CMK (cell line): ENCODE measurements at places on chromosomes 2 and 18.

GRCh38 chr2:29033172-29033571 lies 41.2 kb downstream of the PCARE start:
- no peak for DNase-seq

GRCh38 chr18:49321271-49321670 lies 139.2 kb downstream of the DYM start:
- no peak for DNase-seq

GRCh38 chr2:172342078-172342477 lies 85.3 kb upstream of the ITGA6 start:
- DNase-seq: no peak

- DNase-seq: no peak
Measured at GRCh38 chr2:214379227-214379626, 31.6 kb upstream of the VWC2L start.

- no peak for DNase-seq
Measured at GRCh38 chr2:180705551-180705950, 274.9 kb upstream of the UBE2E3 start.

GRCh38 chr2:241188361-241189092 lies at the start of gene ANO7:
Gene ANO7 (plus strand): TSS chr2:241188677. CDS start chr2:241190064, 1,387 bp downstream.
- no peak for DNase-seq

GRCh38 chr2:156019341-156019740 lies 313.2 kb downstream of the NR4A2 start:
- DNase-seq: no peak

- no peak for DNase-seq
Measured at GRCh38 chr2:14654835-14655282, 22.3 kb downstream of the LRATD1 start.

- no peak for DNase-seq
Measured at GRCh38 chr2:203656522-203657287, 49.7 kb upstream of the CD28 start.

- no peak for DNase-seq
Measured at GRCh38 chr2:76870011-76870410, 652.2 kb downstream of the LRRTM4 start.

GRCh38 chr2:122145856-122146255 lies 390.4 kb downstream of the TSN start:
- no peak for DNase-seq

DNA sequence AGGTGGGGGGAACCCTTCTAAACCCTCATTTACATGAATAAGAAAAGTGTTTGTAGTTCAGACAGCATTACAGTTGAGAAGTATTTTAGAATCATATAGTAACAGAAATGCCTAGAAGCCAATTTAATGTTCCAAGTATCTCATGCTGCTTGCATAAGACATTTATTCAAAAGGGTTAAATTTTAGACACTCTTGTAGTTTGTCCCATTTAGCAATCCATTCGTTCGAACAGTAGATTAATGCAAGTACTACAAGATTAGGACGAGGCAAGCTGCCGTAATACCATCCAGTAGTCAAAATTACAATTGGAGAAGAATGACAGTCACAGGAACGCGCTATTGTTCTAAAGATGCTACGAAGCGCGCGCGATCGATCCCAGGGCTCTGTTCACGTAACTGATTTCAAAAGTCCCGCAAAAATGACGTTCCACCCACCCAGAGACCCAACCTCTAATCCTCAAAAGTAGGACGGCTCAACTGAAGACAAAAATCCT lies 1.2 kb downstream of the TMEM237 start:
- DNase-seq: no peak

DNA sequence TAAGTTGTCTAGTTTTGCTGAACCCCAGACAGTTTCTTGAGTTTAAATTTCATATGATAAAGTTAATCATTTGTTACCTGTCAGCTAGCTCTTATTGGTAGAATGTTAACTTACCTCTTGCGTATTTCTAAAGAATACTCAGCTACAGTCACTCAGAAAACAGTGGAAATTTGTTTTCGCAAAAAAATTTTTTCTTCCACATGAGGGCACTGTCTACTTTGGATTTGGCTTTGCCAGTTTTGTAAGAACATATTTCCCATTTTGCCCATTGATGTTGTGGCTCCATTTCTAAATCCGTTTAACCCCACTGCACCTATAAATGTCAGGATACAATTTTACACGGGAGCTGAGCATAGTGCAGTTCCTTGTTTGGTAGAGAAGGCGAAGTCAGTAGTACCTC lies 19.1 kb upstream of the GCFC2 start:
- DNase-seq: no peak

GRCh38 chr2:221103930-221104329 lies 468.2 kb downstream of the EPHA4 start:
- DNase-seq: no peak

- DNase-seq: no peak
Measured at GRCh38 chr2:72988041-72988440, 70.7 kb downstream of the EMX1 start.

DNA sequence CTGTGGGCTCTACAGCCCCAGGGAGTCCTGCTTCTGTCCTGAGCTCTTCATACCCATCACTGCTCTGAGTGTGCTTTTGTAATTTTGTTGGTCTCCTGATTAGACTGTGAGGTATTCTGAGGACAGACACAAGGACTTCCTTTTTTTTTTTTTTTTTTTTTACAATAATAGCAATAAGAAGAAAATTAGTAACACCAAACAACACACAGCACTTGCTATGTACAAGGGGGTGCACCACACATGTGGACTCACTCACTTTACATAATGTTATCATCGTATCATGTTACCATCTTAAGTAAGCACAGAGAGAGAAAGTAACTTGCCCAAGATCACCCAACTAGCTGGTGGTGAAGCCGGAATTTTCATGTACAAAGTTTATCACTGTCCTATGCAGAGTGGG lies 34.6 kb downstream of the MBP start:
- no peak for DNase-seq

DNA sequence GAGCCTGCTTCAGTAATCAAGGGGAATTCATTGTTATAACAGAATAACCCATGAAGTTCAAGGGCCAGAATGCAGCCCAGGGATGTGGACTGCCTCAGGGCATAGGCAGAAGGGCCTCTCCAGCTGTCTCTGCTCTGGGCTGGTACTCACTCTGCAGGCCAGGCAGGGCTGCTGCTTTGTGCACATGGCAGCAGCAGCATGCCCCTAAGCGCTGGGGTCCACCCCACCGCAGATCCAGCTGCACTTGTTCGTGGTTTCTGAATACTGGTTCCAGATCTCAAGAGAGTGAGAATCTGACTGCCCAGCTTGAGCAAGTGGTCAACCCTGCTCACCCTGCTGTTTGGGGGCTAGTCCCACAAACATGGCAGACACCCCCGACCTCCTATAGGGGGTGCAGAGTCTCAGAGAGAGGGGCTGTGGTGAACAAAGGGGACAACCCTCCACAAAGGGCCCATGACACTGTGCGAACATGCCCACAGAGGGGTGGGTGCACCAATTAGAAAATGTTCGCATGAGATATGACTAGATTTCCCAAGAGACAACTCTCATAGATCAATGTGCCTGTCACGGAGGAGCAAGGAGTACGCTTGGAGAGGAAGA lies 87.3 kb downstream of the ACTR3 start:
- no peak for DNase-seq

DNA sequence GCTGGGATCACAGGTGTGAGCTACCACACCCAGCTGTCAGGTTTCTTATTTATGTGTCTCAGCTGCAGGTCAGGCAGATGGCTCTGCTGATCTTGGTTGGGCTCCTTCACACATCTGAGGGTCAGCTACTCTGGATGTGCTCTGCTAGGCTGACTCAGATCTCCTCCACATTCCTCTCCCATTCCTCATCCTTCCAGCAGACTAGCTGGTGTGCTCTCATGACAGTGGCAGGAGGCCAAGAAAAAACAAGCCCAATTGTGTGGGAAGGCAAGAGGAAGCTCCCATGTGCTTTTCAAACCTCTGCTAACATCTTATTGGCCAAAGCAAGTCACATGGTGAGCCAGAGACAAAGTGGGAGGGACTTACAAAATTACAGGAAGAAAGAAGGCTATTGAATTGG lies 11.7 kb upstream of the MSH6 start:
- DNase-seq: peak; percentile 62

DNA sequence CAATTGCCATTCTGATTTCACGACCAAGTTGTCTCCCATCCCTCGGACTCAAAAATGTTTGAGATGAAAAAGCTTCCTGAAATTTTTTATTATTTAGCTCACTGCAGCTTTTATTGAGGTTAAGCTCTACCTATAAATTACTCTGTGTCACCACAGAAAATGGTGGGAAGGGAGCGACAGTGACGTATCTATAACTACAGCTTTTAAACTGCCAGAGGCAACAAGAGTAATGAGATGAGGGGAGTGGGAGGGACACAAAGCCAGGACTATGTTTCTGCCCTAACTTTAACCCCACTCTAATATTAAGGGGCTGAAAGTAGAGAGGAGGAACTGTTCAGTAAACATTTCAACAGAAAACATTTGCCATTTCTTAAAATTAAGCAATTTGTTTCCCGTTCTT lies 37.4 kb downstream of the SMAD2 start:
- no peak for DNase-seq

GRCh38 chr2:144989579-144990270 lies 469.8 kb upstream of the ZEB2 start:
- DNase-seq: no peak

DNA sequence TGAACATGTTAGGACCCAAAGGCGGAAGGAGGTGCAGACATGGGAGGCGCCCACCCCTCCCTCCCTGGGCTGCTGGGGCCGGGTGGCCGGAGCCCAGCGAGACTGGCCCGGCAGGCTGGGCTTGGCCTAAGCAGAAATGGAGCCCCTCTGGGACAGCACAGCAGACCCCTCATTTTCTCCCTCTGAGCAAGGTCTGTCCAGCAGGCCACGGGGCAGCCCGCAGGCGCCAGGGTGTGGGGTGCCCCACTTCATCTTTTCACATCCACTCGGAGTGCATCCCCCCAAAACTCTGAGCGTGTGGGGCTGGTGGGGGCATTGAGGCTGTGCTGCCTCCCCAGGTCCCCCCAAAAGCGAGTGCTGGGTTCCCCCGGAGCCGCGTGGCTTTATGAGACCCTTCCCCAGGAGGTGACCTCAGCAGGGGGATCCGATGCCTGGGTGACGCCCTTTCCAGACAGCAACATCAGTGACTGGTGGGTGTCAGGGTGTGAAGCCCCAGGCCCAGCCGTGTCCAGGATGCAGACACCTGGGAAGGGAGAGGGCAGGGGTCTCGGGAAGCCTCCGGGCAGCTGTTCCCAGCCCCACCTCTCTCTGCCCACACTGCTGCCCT lies 36.7 kb upstream of the GPC1 start:
- DNase-seq: no peak

- no peak for DNase-seq
Measured at GRCh38 chr2:37636381-37637066, 34.9 kb downstream of the CDC42EP3 start.

DNA sequence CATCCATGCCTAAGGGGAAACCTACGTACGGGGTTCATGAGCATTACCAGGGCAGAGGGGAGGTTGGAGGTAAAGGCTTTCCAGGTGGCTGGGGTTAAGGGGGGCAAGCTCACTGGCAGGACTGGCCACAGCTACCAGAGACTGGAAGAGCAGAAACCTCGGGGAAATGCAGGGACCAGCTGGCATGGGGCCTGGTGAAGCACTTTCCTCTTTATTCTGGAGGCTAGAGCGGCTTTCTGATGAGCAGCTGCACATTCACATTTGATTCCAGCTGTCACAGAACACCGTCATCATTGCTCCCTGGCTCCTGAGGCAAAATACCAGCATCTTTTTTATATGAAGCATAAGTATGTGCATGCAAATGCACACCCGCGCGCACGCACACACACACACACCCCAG lies 28.7 kb upstream of the LRRC30 start:
- no peak for DNase-seq

- DNase-seq: peak; percentile 56
Measured at GRCh38 chr2:217886720-217887309, 116.0 kb downstream of the TNS1 start.

DNA sequence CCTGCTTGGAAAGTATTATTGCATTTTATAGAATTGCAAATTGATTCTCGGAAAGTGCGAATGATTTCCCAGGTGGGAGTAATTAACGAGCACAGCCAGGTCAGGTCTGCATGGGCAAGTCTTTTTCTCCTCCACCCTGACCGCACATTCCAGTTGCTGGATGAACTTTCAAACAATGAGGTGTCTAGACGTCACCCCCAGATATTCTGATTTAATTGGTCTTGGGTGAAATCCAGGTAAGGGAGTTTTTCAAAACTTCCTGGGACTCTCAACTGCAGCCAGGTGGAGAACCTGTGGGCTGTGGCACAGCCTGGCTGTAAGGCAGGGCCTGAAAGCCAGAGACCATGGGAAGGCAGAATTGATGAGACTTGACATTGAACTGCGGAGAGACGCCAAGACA lies 15.9 kb upstream of the RNF152 start:
- no peak for DNase-seq

GRCh38 chr2:110997331-110998045 lies 123.2 kb upstream of the BCL2L11 start:
- no peak for DNase-seq

DNA sequence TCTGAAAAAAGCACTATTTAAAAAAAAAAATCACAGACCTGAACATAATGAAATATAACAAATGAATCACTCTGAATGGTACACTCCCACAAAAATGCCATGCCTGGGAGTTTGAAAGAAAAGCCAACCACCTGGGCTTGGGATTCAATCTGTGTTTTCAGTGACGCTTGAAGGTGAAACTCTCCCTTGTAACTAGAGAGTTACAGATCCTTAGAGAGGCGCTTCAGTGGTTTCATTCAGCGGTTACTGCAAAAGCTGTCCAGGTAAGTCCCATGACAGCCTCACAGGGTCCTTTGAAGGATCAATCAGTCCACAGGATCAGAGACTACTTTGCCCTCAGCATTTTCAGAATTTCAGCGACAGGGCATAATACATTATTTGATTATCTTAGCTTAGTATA lies 627.3 kb downstream of the IRS1 start:
- no peak for DNase-seq

DNA sequence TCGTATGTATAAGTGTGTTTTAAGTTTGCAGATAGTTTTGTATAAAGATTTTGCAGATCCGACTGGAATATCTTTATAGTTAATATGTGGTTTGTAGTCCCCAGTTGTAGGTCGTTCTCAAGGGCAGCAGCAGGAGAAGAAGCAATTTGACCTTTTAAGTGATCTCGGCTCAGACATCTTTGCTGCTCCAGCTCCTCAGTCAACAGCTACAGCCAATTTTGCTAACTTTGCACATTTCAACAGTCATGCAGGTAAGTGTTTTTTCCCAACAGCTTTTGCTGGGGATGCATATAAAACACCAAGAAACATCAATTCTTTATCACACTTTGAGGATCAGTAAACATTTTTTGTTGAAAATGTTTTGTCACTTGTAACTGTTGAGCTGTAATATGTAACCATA lies 52.7 kb downstream of the AGFG1 start:
- no peak for DNase-seq

GRCh38 chr2:8821276-8822217 lies 15.9 kb downstream of the KIDINS220 start:
- DNase-seq: no peak
